ENCODE measurements at places on chromosomes 7 and 10.
A peak's percentile ranks its signal among the peaks of the same experiment; 100 is the strongest.

- no peak for DNase-seq
Observed at GRCh38 chr7:140539461-140539860, 60.2 kb upstream of the MKRN1 start.

DNA sequence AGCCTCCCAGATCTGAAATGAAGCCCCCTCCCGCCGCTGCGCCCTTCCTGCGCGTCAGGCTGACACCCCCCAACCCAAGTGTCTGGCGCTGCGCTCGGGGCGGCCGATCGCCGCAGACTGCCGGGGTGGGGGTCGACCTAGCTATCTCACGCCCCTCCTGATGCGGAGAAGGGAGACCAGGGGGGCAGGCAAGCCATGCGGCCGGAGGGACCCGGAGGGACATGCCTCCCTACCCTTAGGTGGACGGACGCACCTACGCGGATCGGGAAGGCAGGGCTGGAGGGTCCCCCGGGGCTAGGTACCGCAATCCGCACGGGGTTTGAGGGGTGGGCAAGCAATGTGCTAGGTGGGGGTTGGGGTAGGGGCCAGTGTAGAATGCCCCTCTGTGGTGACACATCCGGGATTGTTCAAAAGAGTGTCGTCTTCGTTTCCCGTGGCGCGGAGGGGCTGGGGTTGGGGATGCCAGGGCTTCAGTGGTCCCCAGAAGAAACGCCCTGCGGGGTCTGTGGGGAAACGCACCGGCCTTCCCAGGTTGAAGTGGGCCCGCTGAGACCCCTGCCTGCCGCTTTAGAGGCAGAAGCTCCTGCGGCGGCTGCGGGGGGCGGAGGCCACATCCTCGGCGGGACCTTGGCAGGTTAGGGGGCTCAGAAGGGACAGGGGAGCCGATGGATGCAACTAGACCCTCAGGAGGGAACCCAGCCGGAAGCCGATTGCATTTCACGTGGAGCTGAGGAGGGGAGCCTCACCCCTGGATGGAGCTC lies 913 bp downstream of the ADCYAP1R1 start:
- DNase-seq: no peak

DNA sequence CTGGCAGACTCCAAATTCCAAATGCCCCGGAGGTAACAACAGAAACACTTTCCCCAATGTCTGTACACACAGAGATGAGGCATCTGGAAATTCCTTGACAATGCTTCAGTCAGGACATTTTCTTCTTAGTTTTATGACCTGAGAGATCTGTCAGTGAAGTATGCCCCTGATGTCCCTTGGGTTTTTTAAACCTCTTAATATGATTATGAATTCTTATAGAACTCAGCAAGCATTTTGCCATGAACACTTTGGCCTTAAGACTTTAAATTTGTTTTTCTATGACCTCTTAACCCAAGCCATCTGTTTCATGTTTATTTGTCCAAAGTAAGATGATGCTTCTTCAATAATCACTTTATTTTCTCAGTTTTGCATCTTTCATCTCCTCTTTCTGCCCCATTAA lies 1206.2 kb downstream of the GATA3 start:
- DNase-seq: no peak

DNA sequence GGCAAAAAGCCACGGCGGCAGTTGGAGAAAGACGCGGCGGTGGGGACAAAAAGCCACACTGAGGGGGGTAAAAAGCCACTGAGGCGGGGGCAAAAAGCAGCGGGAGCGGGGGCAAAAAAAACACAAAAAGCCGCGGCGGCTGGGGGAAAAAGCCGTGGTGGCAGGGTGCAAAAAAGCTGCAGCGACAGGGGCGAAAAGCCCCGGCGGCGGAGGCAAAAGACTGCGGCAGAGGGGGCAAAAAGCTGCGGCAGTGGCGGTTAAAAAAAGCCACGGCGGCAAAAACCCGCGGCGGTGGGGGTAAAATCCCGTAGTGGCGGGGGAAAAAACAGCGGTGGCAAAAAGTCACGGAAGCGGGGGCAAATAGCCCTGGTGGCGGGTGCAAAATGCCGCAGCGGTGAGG lies 527.3 kb downstream of the ZNF33B start:
- DNase-seq: no peak

DNA sequence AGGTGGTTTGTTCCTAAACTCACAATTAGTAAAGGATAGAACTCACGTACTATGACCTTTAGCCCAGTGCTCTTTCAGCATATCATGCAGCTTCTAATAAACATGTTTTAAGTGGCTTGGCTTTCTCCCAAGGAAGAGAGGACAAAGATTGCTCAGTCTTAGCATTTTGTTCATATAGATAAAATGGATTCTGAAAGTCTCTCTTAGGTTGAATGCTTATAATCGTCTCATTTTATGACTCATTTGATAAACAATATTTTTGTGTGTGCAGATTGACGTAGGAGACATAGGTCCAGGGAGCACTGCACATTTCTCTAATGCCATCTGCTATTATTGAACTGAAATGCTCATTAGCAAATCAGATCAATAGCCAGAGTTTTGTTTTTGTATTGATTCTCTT lies 44.8 kb downstream of the GNAT3 start:
- peak; percentile 16 for DNase-seq

DNA sequence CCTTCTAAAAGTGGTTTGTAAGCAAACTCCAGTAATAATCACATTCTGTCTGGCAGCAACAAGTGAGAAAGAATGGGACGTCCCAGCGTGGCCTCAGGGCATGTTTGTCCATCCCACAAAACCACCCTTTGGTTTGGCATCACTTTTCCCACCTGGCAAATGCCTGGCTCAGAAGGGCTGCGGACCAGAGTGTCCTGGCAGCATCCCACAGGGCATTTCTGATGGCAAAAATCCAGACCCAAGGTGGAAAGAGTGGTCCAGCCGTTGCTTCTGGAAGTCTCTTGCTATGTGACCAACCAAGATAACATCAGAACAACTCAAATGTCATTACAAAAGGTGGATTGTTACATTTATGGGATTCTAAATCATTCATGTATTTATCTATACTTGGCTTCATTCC lies 174.4 kb downstream of the CREB5 start:
- DNase-seq: no peak

GRCh38 chr10:1923586-1923985 lies 186.3 kb upstream of the ADARB2 start:
- DNase-seq: no peak

All from NCI-H446 (cell line).